Ovary (tissue), 10 donors: ENCODE measurements at places on chromosomes 6 and 20.
A peak's percentile ranks its signal among the peaks of the same experiment; 100 is the strongest.

- H3K27ac ChIP-seq, result no peak overlapping the region
- no peaks in the 10 kb centered on the region for H3K36me3 ChIP-seq
- H3K4me3 ChIP-seq, result no peak overlapping the region
- DNase-seq, result no peak
- H3K4me1 ChIP-seq, result peaks cover 4% of the 10 kb centered on the region
Observed at GRCh38 chr6:25124216-25124715, 154.9 kb upstream of the CARMIL1 start.

- H3K4me3 ChIP-seq, result peak overlapping the region; percentile 76
- H3K36me3 ChIP-seq, result no peaks in the 10 kb centered on the region
- DNase-seq, result peak; percentile 81
- peaks cover 4% of the 10 kb centered on the region for H3K4me1 ChIP-seq
- no peaks in the 10 kb centered on the region for H3K27me3 ChIP-seq
Observed at GRCh38 chr20:58308680-58309527, 611 bp upstream of the RAB22A start.

GRCh38 chr20:8542110-8542486 is 410.0 kb downstream of the PLCB1 start:
- H3K36me3 ChIP-seq, result no peaks in the 10 kb centered on the region
- no peaks in the 10 kb centered on the region for H3K27me3 ChIP-seq

- H3K4me3 ChIP-seq, result no peak overlapping the region
- no peaks in the 10 kb centered on the region for H3K27me3 ChIP-seq
- no peak overlapping the region for H3K27ac ChIP-seq
- DNase-seq, result no peak
Observed at GRCh38 chr6:112203577-112204349, 50.6 kb downstream of the LAMA4 start.

GRCh38 chr6:52517502-52518278 is 59.2 kb downstream of the TRAM2 start:
- peaks cover 22% of the 10 kb centered on the region for H3K4me1 ChIP-seq
- H3K36me3 ChIP-seq, result no peaks in the 10 kb centered on the region
- no peak overlapping the region for H3K4me3 ChIP-seq
- no peaks in the 10 kb centered on the region for H3K27me3 ChIP-seq
- peak overlapping the region; percentile 48 for H3K27ac ChIP-seq

DNA sequence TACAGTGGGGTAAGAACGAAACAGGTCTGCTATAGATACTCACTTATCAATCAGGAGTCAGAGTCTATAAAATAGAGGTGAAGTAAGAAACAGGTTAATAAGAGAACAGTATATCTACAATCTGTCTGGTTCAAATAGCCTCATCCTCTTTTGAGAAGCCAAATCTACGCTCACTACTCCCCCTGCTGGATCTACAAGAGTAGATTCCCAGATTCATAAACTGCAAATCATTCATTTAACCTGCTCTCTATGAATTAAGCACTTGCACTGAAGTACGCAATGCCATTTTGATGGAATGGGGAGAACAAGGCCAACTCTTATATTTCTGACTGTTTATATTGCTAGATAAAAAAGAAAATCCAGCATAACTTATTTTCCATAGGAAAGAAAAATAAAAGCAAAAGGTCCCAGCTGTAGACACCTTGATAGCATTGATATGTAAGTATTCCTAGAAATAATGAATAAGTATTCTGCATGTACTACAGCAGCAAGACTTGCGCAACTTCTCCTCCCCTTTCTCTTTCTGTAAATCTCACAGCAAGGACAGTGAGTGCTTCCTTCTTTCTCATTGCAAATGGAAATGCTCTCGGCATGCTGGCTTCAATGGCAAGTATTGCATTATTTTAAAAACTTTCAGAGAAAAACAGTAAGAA is 92.3 kb downstream of the RFX6 start:
- H3K4me1 ChIP-seq, result no peaks in the 10 kb centered on the region
- H3K4me3 ChIP-seq, result no peak overlapping the region
- no peak for DNase-seq
- H3K27ac ChIP-seq, result no peak overlapping the region

- H3K36me3 ChIP-seq, result no peaks in the 10 kb centered on the region
- no peak overlapping the region for H3K4me3 ChIP-seq
- no peak for DNase-seq
- no peaks in the 10 kb centered on the region for H3K27me3 ChIP-seq
Observed at GRCh38 chr6:83307849-83308248, 114.7 kb downstream of the RWDD2A start.

- no peaks in the 10 kb centered on the region for H3K4me1 ChIP-seq
- no peaks in the 10 kb centered on the region for H3K36me3 ChIP-seq
- no peak overlapping the region for H3K27ac ChIP-seq
- peak overlapping the region; percentile 5 for H3K4me3 ChIP-seq
Observed at GRCh38 chr6:28446818-28447511, 3.7 kb upstream of the ZSCAN23 start.

DNA sequence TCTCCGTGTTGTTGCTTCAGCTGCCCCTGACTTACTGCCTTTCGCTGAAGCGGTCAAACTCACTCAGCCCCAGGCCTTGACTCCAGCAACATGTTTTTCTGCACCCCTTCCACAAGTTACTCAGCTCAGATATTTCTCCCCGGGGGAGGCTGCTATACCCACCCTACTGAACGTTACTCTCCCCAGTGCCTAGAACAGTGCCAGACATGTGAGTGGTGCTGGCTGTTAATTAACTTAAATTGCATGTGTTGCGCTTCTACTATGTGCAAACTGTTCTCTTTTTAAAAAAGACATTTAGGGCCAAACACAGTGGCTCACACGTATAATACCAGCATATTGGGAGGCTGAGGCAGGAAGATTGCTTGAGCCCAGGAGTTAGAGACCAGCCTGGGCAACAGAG is 41.2 kb upstream of the DOK5 start:
- H3K27ac ChIP-seq, result no peak overlapping the region
- no peak for DNase-seq
- H3K36me3 ChIP-seq, result no peaks in the 10 kb centered on the region
- H3K27me3 ChIP-seq, result no peaks in the 10 kb centered on the region
- H3K4me1 ChIP-seq, result no peaks in the 10 kb centered on the region

- H3K4me3 ChIP-seq, result no peak overlapping the region
- H3K4me1 ChIP-seq, result peaks cover 13% of the 10 kb centered on the region
- no peak overlapping the region for H3K27ac ChIP-seq
- no peak for DNase-seq
Observed at GRCh38 chr6:169229615-169230321, 23.9 kb downstream of the THBS2 start.

GRCh38 chr6:13600036-13600435 is 15.1 kb upstream of the NOL7 start:
- H3K27ac ChIP-seq, result no peak overlapping the region
- DNase-seq, result no peak
- no peaks in the 10 kb centered on the region for H3K27me3 ChIP-seq
- H3K4me1 ChIP-seq, result no peaks in the 10 kb centered on the region

- no peak overlapping the region for H3K27ac ChIP-seq
- no peaks in the 10 kb centered on the region for H3K27me3 ChIP-seq
- no peaks in the 10 kb centered on the region for H3K4me1 ChIP-seq
- H3K4me3 ChIP-seq, result no peak overlapping the region
Observed at GRCh38 chr20:57112448-57112847, 154.0 kb downstream of the BMP7 start.

- H3K36me3 ChIP-seq, result no peaks in the 10 kb centered on the region
- H3K4me1 ChIP-seq, result no peaks in the 10 kb centered on the region
- H3K4me3 ChIP-seq, result no peak overlapping the region
Observed at GRCh38 chr6:28408076-28408802, 8.7 kb upstream of the ZSCAN12 start.
